Fibroblast of the aortic adventitia (primary cell): ENCODE measurements at places on chromosomes 11 and 22.
A peak's percentile ranks its signal among the peaks of the same experiment; 100 is the strongest.

GRCh38 chr11:1486054-1486825 lies at the start of gene MOB2:
TSS of gene MOB2 (minus strand) at chr11:1486779. CDS start at chr11:1486556, 223 bp downstream.
- no peak for DNase-seq

GRCh38 chr22:36344106-36344827 lies 43.5 kb downstream of the MYH9 start:
- no peak for DNase-seq

GRCh38 chr11:17948296-17948695 lies 64.6 kb downstream of the SERGEF start:
- DNase-seq = no peak

DNA sequence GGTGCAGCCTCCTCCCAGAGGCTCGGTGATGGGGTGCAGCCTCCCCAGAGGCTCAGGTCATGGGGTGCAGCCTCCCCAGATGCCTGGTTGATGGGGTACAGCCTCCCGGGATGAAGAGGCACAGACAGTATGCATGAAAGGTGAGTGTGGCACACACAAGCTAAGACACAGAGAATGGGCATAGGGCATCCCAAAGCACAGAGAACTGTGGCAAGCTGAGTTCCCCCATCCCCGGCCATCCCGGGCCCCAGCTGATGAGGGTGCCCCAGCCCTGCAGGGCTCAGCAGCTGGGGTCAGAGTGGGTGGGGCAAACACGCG lies 4.8 kb upstream of the SYT8 start:
- no peak for DNase-seq

- peak; percentile 16 for DNase-seq
These were observed 770 bp upstream of the TSG101 start for GRCh38 chr11:18527512-18527911.
